ENCODE measurements at places on chromosomes 13 and 19.
A peak's percentile ranks its signal among the peaks of the same experiment; 100 is the strongest.

DNA sequence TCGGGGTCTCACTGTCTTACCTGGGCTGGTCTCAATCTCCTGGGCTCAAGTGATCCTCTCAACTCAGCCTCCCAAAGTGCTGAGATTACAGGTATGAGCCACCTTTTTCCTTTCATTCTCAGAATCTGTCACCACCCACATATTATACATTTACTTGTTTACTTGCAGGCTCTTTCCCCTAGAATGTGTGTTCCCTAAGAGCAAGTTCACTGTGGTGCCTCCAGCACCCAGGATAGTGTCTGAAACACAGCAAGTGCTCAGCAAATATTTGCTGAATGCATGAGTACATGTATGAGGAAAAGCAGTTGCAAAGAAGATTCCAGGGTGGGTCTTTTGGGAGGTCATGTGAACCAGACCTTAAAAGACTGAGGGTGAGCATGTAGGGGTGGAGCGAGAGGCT is 96.8 kb downstream of the RGCC start:
- H3K27ac ChIP-seq: no peak overlapping the region
- H3K36me3 ChIP-seq: no peaks in the 10 kb centered on the region
- no peaks in the 10 kb centered on the region for H3K4me1 ChIP-seq
- no peaks in the 10 kb centered on the region for H3K27me3 ChIP-seq
- H3K4me3 ChIP-seq: no peak overlapping the region

- H3K27me3 ChIP-seq: peaks cover 29% of the 10 kb centered on the region
- H3K4me3 ChIP-seq: no peak overlapping the region
- peaks cover 14% of the 10 kb centered on the region for H3K4me1 ChIP-seq
- H3K27ac ChIP-seq: no peak overlapping the region
Observed at GRCh38 chr19:2582984-2583956, 107.3 kb downstream of the GADD45B start.

DNA sequence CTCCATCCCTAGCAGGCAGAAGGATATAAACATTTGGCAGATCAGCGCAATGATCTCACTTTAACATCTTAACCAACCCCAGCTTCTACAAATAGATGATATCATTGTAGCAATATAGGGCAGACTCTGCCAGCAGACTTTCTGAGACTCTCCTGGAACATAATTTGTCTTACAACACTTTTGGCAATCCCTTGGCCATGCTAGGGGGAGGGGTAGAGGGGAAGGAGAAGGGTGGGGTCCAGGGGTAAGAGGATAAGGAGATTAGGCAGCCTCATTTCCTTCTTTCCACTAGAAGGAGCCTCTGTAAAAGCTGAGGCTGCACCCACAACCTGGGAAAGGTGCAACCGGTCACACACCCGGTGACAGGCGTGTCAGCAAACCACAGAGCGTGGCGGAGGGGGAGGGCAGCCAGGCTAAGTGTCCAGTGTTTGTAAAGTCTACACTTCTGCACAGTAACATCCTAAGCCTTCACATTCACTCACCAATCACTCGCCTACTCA is 8.7 kb upstream of the UBAC2 start:
- H3K27ac ChIP-seq: no peak overlapping the region
- no peaks in the 10 kb centered on the region for H3K4me1 ChIP-seq
- H3K36me3 ChIP-seq: no peaks in the 10 kb centered on the region

- H3K27ac ChIP-seq: no peak overlapping the region
- DNase-seq: no peak
- H3K36me3 ChIP-seq: no peaks in the 10 kb centered on the region
- no peaks in the 10 kb centered on the region for H3K27me3 ChIP-seq
- no peaks in the 10 kb centered on the region for H3K4me1 ChIP-seq
Observed at GRCh38 chr19:16594681-16595091, 22.5 kb upstream of the SLC35E1 start.

- H3K4me3 ChIP-seq: no peak overlapping the region
- DNase-seq: no peak
- no peaks in the 10 kb centered on the region for H3K27me3 ChIP-seq
Observed at GRCh38 chr13:37481885-37482227, 116.7 kb downstream of the POSTN start.

DNA sequence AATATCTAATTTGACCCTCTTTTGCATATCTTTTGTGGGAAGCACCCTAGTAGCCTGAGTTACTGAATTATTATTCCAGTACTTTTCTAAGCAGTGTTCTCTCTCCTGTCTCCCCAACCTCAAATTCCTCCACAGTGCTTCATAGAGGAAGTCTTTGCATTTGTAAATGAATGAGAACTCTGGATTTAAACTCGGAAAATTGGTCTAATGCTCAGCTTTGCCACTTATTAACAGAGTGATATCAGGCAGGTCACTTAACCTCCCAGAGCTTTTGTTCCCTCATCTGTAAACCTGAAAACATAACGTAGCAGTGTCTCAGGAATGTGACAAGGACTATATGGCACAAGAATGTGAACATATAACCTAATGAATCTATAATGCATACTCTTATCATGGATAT is 26.2 kb downstream of the FREM2 start:
- no peak for DNase-seq
- no peaks in the 10 kb centered on the region for H3K36me3 ChIP-seq
- no peaks in the 10 kb centered on the region for H3K4me1 ChIP-seq

- H3K36me3 ChIP-seq: no peaks in the 10 kb centered on the region
- no peak for DNase-seq
- no peaks in the 10 kb centered on the region for H3K27me3 ChIP-seq
- H3K4me1 ChIP-seq: no peaks in the 10 kb centered on the region
- H3K4me3 ChIP-seq: no peak overlapping the region
- H3K27ac ChIP-seq: no peak overlapping the region
Observed at GRCh38 chr13:29479716-29480492, 115.6 kb downstream of the SLC7A1 start.

DNA sequence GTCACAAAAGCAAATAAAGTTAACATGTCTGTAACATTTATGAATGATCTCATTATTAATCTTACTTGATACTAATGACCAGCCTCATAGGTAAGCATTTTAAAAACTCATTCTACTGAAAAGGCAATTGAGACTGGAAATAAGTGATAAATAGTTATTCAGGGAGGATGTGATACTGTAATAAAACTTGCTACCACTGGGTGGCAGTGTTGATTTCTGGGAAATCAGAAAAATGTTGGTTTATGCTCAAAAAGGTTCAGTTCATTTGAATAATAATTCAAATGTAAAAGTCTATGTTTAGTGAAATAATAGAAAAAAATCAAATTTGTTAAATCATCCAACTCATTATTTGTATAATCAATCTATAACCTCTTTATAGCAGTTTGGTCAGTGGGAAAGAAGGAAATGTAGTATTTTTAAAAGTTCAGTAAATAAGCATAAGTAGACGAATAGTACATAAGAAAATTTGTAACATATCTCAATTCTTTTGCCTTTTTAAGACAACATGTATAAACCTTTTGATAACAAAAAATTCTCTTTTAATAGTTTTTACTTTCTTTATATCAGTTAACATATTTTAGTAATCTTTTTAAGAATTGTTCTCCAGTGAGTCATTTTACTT is 9.6 kb downstream of the ABHD13 start:
- H3K27me3 ChIP-seq: no peaks in the 10 kb centered on the region
- peaks cover 9% of the 10 kb centered on the region for H3K36me3 ChIP-seq
- H3K27ac ChIP-seq: no peak overlapping the region
- no peak for DNase-seq

- DNase-seq: no peak
- no peaks in the 10 kb centered on the region for H3K27me3 ChIP-seq
- no peaks in the 10 kb centered on the region for H3K36me3 ChIP-seq
- no peaks in the 10 kb centered on the region for H3K4me1 ChIP-seq
- H3K4me3 ChIP-seq: no peak overlapping the region
Observed at GRCh38 chr19:3257071-3257470, 32.6 kb downstream of the CELF5 start.

- H3K4me1 ChIP-seq: peaks cover 36% of the 10 kb centered on the region
- peak overlapping the region; percentile 100 for H3K4me3 ChIP-seq
- H3K27me3 ChIP-seq: no peaks in the 10 kb centered on the region
- peak; percentile 93 for DNase-seq
- H3K27ac ChIP-seq: peak overlapping the region; percentile 97
- H3K36me3 ChIP-seq: peaks cover 35% of the 10 kb centered on the region
Observed at GRCh38 chr19:927780-928401, 2.1 kb downstream of the ARID3A start.

DNA sequence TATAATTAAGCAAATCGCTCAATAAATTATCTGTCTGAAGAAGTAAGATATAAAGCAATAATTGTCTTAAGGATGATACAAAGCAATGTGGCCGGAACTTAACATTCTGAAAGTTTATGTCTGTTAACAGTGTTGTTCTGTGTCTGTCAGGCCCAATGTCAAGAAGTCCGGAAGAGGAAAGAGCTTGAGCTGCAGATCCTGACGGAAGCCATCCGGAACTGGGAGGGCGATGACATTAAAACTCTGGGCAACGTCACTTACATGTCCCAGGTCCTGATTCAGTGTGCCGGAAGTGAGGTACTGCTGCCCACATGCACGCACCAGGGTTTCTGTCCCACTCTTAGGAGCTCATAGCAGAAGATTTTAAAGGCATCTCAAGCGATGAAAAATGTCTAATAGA is 45.1 kb upstream of the TEX29 start:
- DNase-seq: no peak
- no peaks in the 10 kb centered on the region for H3K27me3 ChIP-seq
- H3K36me3 ChIP-seq: peaks cover 72% of the 10 kb centered on the region
- no peak overlapping the region for H3K27ac ChIP-seq

DNA sequence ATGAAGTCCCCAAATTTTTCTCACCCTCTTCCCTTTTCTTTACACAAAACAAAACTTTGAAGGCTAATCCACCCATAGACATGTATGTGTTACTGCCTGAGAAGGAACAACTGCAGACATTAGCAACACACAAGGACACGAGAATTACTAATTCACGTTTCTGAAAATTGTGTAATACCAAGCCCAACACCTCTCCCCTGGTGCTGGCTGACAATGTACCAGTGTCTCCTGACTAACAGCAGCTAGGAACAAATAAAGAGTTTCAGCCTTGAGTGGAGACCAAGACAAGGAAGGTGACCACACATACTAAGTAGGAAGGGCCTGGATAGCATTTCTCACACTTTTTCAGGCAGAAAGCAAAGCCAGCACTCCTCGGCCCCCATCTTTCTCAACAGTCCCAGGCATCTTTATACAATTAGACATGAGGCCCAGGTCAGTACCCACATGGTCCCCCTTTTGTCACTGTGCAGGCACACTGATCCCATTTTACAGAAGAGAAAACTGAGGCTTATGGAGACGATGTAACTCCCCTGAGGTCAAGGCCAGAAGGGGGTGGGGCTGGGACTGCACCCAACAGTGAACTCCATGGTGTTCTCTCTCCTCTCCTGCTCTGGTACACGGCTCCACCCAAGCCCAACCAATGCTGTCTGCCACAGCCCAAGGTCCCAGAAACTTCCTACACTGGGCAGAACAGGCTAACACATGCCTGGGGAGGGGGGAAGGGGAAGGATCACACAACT is 8.7 kb downstream of the BRD4 start:
- peaks cover 10% of the 10 kb centered on the region for H3K4me1 ChIP-seq
- no peaks in the 10 kb centered on the region for H3K36me3 ChIP-seq
- no peak overlapping the region for H3K27ac ChIP-seq
- no peak overlapping the region for H3K4me3 ChIP-seq

GRCh38 chr19:9075064-9075949 is 11.6 kb upstream of the OR1M1 start:
- no peaks in the 10 kb centered on the region for H3K27me3 ChIP-seq
- H3K4me3 ChIP-seq: no peak overlapping the region
- peak overlapping the region; percentile 31 for H3K27ac ChIP-seq
- DNase-seq: peak; percentile 76
- no peaks in the 10 kb centered on the region for H3K36me3 ChIP-seq
- H3K4me1 ChIP-seq: no peaks in the 10 kb centered on the region

- no peaks in the 10 kb centered on the region for H3K27me3 ChIP-seq
- no peaks in the 10 kb centered on the region for H3K36me3 ChIP-seq
- H3K4me1 ChIP-seq: no peaks in the 10 kb centered on the region
- H3K27ac ChIP-seq: no peak overlapping the region
Observed at GRCh38 chr19:23801803-23802202, 43.1 kb upstream of the ZNF681 start.

DNA sequence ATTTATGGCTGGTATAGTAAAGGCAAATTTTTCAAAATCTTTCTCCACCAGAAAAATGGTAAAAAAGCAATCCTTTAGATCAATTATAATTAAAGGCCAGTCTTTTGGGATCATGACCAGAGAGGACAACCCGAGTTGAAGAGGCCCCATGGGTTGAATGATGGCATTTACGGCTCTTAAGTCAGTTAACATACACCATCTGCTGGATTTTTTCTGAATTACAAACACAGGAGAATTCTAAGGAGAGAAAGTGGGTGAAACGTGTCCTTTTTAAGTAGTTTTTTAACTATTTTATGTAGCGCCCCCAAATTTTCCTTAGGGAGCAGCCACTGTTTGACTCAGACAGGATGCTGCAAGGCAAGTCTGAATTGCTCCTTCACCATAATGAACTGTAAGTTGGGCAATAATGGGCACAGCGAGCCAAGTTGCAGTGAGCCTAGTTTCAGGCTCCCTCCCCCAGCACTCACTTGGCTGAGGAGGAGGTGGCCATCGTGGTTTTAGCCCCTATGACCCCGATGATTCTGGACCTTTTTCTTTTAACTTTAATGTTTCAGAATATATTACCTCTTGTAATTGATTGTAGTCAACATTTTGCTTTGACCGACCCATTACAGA is 13.6 kb upstream of the ZNF611 start:
- no peaks in the 10 kb centered on the region for H3K4me1 ChIP-seq
- H3K27me3 ChIP-seq: no peaks in the 10 kb centered on the region
- peak; percentile 37 for DNase-seq
- H3K4me3 ChIP-seq: no peak overlapping the region
- no peak overlapping the region for H3K27ac ChIP-seq

- DNase-seq: peak; percentile 94
- H3K27ac ChIP-seq: peak overlapping the region; percentile 96
- peaks cover 25% of the 10 kb centered on the region for H3K4me1 ChIP-seq
- peak overlapping the region; percentile 91 for H3K4me3 ChIP-seq
- H3K27me3 ChIP-seq: no peaks in the 10 kb centered on the region
Observed at GRCh38 chr13:93227878-93228642, 1.5 kb downstream of the GPC6 start.

GRCh38 chr13:49540552-49540951 is 44.8 kb downstream of the PHF11 start:
- H3K27ac ChIP-seq: no peak overlapping the region
- no peak overlapping the region for H3K4me3 ChIP-seq
- H3K36me3 ChIP-seq: peaks cover 33% of the 10 kb centered on the region
- no peak for DNase-seq
- H3K4me1 ChIP-seq: no peaks in the 10 kb centered on the region

GRCh38 chr19:6521718-6522646 is 8.8 kb upstream of the TNFSF9 start:
- DNase-seq: no peak
- no peaks in the 10 kb centered on the region for H3K27me3 ChIP-seq
- no peak overlapping the region for H3K4me3 ChIP-seq
- H3K27ac ChIP-seq: no peak overlapping the region
- peaks cover 3% of the 10 kb centered on the region for H3K4me1 ChIP-seq

GRCh38 chr19:2848616-2849015 is 7.3 kb downstream of the ZNF555 start:
- no peaks in the 10 kb centered on the region for H3K4me1 ChIP-seq
- no peak overlapping the region for H3K27ac ChIP-seq
- no peaks in the 10 kb centered on the region for H3K27me3 ChIP-seq
- no peak overlapping the region for H3K4me3 ChIP-seq

- peaks cover 45% of the 10 kb centered on the region for H3K27me3 ChIP-seq
- no peaks in the 10 kb centered on the region for H3K4me1 ChIP-seq
- DNase-seq: no peak
Observed at GRCh38 chr13:99909097-99909835, 62.3 kb downstream of the ZIC5 start.
